ENCODE measurements at places on chromosomes 3 and 15.

- peak; percentile 63 for DNase-seq
Observed at GRCh38 chr15:66619152-66619903, 53.5 kb upstream of the LCTL start.

GRCh38 chr3:194396539-194396858 lies 2.6 kb downstream of the GP5 start:
- DNase-seq = no peak

- DNase-seq = no peak
Observed at GRCh38 chr15:69164807-69165636, 4.6 kb downstream of the GLCE start.

GRCh38 chr3:16770792-16771191 lies 114.0 kb upstream of the PLCL2 start:
- DNase-seq = no peak

- peak; percentile 76 for DNase-seq
Observed at GRCh38 chr3:51391566-51392354, 675 bp downstream of the RBM15B start.

GRCh38 chr3:13492048-13492447 lies 11.9 kb downstream of the HDAC11 start:
- DNase-seq = no peak

GRCh38 chr3:59677747-59678702 lies 628.2 kb upstream of the CFAP20DC start:
- no peak for DNase-seq

GRCh38 chr3:73007992-73008712 lies 11.5 kb downstream of the PPP4R2 start:
- no peak for DNase-seq
